ENCODE measurements at places on chromosomes 11 and 22.

DNA sequence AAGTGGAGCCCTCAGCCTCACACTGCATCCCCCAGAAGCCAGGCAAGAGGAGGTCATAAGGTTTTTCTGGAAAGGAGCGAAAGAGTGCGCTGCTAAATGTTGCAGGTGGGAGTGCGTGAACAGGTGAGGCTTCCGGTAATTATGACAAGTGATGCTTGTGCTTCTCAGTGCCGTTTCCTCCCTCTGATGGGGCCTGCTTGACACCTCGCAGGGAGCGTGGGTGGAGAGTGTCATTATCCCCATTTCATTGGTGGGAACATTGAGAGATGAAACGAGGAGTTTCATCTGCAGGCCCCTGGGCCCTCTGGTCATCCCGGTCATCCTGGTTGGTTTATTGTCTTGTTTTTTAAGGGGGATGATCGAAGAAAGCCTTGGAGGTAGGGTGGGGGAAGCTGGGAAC is 57.5 kb downstream of the BCR start:
- no peak for DNase-seq

DNA sequence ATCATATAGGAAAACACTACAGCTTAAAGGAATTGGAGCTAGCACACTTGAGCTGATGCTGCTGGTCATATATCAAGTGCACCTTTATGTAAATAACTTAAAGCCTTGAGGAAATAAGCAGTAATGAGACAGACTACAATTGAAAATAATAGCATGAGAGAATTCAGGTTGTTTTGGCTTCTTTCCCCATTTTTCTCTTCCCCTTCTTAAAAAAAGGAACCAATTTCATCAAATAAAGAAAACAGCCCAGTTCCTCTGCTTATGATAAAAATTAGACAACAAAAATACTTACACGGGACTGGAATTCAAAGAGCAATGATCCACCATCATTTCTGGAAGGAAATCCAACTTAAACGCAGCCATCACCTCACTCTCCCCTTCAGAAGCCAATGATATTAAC is 50.2 kb upstream of the RAPSN start:
- no peak for DNase-seq

GRCh38 chr11:69718147-69718546 is 14.3 kb upstream of the FGF19 start:
- DNase-seq: no peak

- DNase-seq: no peak
Observed at GRCh38 chr22:42902875-42903510, 45.9 kb upstream of the ARFGAP3 start.

DNA sequence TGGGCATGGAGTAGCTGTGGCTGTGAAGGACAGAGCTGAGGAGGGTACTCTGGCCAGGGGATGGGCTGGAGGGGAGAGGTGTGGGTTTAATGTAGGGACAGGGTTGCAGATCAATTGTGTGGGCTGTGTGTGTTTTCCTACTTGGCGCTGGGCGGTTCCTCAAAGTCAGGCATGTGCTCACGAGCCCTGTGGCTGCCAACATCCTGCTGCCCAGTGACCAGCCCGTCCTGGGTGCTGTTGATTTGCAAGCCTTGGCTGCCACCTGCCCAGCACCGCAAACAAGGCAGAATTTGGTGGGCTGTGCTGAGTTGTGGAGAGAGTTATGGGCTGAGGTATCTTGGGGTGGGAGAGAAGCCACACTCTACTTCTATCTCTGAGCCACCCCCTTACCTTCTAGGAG is 69.2 kb downstream of the SCN3B start:
- no peak for DNase-seq

- no peak for DNase-seq
Observed at GRCh38 chr22:47586946-47587345, 824.5 kb downstream of the TBC1D22A start.
